AG09309 (cell line): ENCODE measurements at places on chromosomes 5 and 9.

- DNase-seq: no peak
Measured at GRCh38 chr5:78639791-78640190, 8.8 kb downstream of the LHFPL2 start.

GRCh38 chr9:19969721-19970120 lies 180.9 kb upstream of the SLC24A2 start:
- DNase-seq: no peak

GRCh38 chr9:8614926-8615440 lies 815.4 kb upstream of the DMAC1 start:
- DNase-seq: no peak

GRCh38 chr9:21688108-21689102 lies 114.0 kb upstream of the MTAP start:
- DNase-seq: peak; percentile 70

DNA sequence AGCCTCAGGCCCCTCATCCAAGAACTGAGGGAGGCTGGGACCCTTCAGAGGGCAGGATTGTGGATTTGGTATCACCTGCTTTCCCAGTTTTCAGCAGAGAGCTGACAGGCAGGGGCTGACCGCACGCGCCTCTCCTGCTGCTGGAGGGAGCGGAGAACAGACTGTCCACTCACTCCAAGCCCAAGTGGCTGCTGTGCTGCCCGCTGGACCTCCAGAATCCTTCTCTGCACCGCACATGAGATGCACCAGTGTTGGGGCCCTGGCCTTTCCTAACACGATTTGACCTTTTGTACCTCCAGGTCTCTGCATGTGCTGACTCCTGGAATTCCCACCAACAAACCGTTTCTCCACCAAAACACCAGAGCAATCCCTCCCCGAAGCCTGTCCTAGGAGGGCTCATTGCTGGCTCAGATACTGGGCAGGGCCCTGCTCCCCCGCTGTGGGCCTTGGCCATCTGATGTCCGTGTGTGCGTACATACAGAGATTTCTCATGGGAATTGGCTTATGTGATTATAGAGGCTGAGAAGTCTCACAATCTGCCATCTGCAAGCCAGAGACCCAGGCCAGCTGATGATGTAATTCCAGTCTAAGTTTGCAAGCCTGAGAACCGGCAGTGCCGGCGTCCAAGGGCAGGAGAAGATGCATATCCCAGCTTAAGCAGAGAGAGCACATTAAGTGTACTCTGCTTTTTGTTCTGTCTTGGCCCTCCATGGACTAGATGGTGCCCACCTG lies 141.7 kb downstream of the GADD45G start:
- no peak for DNase-seq

DNA sequence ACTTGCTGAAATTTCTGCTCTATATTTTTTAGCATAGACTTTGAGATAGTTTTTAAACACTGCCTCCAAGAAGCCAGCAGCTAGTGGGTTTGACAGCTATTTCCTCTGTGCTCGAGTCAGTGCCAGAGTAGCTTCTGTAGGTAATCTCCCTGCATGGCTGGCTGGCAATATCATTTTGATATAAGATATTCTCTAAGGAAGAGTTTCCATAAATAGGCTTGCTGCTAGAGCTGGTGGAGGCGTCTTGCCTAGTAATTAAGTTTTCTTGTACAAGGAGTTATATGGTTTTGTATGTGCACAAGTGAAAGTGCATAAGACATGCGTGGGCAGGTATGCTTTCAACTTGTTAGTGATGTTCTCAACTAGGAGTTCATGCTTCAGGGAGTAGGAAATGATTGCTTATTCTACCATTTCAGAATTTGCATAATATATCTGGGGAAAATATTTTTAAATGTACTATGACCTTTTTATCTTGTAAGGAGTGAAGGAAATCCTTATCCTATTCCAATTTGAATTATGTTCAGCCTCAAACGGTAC lies 74.1 kb upstream of the CCL21 start:
- no peak for DNase-seq

GRCh38 chr5:180669661-180670060 lies 20.3 kb upstream of the FLT4 start:
- DNase-seq: no peak

- no peak for DNase-seq
Measured at GRCh38 chr5:999032-999501, 9.5 kb upstream of the NKD2 start.

DNA sequence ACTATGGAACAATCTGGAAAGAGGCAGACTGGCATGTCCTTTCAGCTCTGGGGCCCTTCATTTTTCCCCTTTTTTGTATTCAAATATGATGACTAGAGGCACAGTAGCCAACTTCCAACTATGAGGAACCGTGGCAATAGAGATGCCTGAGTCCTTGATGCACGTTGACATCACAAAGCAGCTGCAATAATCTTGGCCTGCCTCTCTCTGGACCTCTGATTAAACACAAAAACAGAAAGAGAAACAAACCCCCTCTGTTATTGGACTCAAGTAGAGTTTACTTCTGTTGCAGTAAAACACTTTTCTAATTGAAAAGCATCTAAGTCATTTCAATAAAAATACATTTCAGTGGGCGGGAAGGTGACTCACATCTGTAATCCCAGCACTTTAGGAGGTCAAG lies 122.2 kb upstream of the GRAMD2B start:
- no peak for DNase-seq

DNA sequence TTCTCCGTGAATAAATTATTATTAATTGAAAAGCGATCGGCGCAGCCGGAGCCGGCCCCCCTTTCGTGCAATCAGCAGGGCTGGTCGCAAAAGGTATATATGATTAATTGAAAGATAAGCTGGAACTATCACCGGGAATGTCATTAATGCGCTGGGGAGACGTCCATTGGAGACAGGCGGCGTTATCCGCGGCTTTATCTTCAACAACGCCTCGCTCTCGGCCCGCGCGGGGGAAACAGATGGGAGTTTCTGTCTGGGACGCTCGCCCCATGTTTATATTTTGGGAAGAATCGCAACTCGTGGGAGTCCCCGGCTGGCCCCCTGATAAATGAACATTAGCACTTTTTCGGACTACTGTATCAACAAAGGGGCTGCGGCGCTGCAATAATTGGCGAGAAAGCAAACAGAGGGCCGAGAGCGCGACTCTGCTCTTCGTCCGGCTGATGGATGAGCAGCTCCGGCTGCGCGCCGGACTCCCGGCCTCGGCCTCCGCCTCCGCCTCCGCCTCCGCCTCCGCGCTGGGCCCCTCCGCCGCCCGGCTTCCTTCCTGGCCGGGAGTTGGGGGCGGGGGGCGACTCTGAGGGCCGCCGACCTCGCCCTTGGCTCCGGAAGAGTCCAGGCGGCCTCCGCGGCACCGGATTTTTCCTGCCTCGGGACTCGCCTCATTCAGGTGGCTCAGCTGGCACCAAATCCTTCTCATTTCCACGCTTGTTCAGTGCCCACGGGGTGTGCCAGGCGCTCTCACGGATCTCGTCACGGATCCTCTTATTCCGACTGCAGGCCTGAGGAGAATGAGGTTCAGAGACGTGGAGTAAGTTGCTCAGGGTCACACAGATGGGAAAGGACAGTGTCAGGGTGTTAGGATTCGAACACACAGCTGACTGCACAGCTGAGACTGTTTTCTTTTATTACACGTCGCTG lies 3.6 kb upstream of the NKX2-5 start:
- no peak for DNase-seq

- DNase-seq: no peak
Measured at GRCh38 chr9:108272349-108272899, 583.4 kb downstream of the ACTL7B start.

DNA sequence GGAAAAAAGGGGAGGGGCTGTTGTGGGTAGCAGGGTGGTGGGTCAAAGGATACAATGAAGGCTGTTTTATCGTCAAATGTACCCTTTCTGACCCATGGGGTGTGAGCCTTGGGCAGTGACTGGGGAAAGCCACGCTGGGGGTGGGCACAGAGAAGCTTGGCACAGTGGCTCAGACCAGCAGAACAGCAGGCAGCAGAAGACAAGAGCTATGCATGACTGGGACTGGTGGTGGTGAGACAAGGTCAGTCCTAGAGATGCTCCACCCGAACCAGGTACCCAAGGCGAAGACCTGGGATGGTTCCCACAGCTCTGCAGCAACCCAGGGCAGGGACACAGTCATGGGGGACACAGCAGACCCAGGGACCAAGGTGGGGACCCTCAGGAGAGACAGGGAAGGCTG lies 38.3 kb downstream of the BICD2 start:
- no peak for DNase-seq

GRCh38 chr9:86580688-86581087 lies 226.5 kb upstream of the TUT7 start:
- no peak for DNase-seq

DNA sequence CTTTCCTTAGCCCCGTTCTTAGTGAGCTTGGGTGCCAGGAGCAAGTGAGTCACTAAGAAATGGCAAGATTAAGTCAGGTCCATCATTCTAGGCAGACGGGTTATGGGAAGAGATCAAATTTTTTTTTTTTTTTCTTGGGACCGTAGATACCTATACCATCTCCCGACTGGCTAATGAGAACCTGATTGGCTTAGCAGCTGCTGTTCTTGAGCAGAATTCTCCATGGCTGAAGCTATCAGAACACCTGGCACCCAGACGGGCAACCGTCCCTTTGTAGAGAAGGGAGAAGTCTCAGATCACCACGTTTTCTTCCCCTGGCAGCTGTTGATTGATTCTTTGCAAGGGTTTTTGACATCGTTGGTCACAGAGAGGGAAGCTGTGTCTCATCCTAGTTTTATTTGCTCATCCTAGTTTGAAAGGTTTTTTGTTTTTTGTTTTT lies 78.6 kb downstream of the AOPEP start:
- no peak for DNase-seq

- DNase-seq: no peak
Measured at GRCh38 chr5:144121577-144121976, 48.9 kb downstream of the YIPF5 start.

DNA sequence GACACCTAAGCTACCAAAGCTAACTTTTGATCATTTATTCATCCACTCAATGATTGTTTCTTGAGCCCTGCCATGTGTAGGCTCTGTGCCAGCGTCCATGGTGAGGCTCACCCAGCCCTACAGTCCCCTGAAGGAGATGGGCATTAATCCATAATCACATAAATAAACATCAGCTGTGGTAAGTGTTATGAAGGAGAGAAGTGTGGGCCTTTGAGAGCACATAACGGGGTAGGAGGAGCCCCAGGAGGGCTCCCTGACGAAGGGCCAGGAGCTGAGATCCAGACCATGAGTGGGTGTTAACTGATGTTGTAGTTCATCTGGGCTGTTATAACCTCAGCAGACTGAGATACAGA lies 53.9 kb upstream of the AFAP1L1 start:
- no peak for DNase-seq

GRCh38 chr5:141514330-141515133 lies 25.7 kb downstream of the PCDHGC5 start:
- no peak for DNase-seq

GRCh38 chr9:123371228-123371584 lies 15.2 kb downstream of the CRB2 start:
- no peak for DNase-seq

DNA sequence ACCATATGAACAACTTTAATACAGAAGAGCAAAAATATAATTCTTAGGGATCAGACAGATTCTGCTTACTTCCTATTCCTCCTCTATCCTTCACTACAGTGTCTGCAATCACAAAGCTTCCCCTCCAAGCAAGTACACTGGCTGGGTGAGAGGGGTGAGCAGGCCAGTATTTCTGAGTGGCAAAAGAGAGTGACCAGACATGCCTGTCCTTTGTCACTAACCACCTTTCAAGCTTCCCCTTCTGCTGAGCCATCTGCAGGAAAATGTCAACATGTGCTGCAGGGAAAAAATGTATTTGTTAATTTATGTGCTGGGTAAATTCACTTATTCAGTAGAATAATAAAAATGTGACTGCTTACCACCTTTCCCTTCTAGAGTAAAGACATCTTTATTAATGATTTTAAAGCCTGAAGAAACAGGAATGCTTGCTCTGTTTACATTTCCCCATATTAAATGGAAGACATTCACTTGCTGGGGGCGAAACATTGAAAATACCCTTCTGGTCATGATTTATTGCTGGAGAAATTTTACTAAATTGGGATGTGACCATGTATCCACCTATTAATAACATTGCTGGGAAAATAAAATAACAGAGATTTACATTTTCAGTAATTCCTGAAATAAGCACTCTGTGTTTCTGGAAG lies 84.9 kb downstream of the SPOCK1 start:
- DNase-seq: no peak

DNA sequence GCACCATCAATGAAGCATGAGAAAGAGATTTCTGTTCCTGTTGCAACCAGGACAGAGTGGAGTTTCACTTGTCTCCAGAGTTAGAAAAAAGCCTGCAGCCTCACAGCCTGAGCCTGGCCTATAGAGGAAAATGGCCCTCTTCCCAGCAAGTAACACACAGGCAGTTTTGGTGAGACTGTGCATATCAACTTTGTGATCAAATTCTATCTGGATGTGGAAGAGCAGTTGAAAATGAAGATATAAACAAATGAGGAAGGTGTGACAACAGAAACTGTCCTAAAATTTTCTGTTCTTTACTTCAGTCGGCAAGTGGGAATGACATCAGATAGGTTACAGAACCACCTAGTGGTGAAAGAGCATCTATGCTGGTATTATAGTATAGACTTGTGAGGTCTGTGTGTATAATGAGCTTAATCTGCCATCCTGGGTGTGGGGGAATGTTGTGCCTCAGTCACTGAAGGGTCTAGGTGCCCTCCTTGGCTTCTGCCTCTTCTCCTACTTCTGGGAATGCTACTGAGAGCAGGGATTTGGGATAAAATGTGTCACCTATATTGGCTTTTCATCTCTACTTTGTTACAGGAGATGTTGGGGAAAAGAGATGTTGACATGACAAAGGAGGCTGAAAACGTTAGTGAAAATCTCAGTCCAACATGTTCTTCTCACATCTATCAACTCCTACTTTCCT lies 28.2 kb downstream of the YIPF5 start:
- DNase-seq: no peak
